Activated CD4-positive, alpha-beta memory T cell treated with anti-CD3 and anti-CD28 coated beads for 36 hours (primary cell): ENCODE measurements at places on chromosomes 5 and 9. TPM values are rescaled to one million over a fixed set of nuclear protein-coding genes. Genes with fewer than 3 reads are reported as not detected.

The SLC27A6 gene
- not detected for total RNA-seq

The LMAN2 gene
- 98.3 TPM for total RNA-seq

The MRRF gene
- total RNA-seq, result 52.5 TPM

The CPLANE1 gene
- total RNA-seq, result 4.4 TPM

The DMRT2 gene
- total RNA-seq, result 0.58 TPM

The TAS2R1 gene
- total RNA-seq, result not detected

The MARCOL gene
- total RNA-seq, result not detected

The PCDHA9 gene
- total RNA-seq, result not detected

The CD74 gene
- total RNA-seq, result 254 TPM

The CTNNAL1 gene
- total RNA-seq, result 25.9 TPM

The RPL35 gene
- total RNA-seq, result 2,096 TPM

The PITX1 gene
- 0.22 TPM for total RNA-seq

The FGF10 gene
- not detected for total RNA-seq

The TAF7 gene
- total RNA-seq, result 55.5 TPM

The PCDHGA1 gene
- not detected for total RNA-seq

The SLC22A5 gene
- 2.8 TPM for total RNA-seq

The AFAP1L1 gene
- not detected for total RNA-seq

The OR1L8 gene
- not detected for total RNA-seq

The TESK1 gene
- total RNA-seq, result 34.7 TPM
